ENCODE measurements at places on chromosomes 13 and 19. TPM values are rescaled to one million over a fixed set of nuclear protein-coding genes. Genes with fewer than 3 reads are reported as not detected.
A peak's percentile ranks its signal among the peaks of the same experiment; 100 is the strongest.

PIBF1 gene
- total RNA-seq, result 19.3 TPM

GRCh38 chr13:28601581-28601980, 57.3 kb upstream of the POMP start:
- DNase-seq, result no peak

DNA sequence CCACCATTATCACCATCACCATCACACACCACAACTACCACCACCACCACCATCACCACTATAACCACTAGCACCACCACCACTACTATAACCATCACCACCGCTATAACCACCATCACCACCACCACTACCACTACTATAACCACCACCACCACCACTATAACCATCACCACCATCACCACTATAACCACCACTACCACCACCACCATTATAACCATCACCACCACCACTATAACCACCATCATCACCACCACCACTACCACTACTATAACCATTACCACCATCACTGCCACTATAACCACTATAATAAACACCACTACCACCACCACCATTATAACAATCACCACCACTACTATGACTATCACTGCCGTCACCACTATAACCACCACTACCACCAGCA, 173.2 kb downstream of the DCLK1 start:
- no peak for DNase-seq

DNA sequence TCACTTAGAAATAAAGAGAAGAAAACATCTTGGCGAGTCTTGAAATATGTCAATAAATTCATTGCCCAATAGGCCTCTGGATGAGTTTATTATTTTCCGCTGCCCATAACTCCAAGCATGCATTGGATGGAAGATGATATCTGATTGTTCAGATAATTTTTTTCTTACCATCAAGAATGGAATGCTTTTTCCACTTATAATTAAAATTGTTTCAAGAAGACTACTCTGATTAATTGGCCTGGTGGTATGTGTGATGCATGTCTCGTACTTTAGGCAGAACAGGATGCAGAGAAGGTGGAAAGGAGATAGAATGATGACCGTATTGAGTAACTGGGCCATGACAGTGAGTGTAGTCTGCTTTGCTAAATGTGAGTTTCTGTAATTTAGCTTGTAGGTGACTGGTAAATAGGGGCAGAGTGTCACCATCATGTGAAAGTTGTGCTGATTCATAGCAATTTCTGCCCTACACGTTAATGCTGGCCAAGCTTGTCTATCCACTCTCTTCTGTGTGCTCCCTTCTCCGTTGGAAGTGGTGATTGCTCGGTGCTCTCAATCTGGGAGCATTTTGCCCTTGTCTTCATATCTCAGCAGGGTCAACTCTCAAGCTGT, 13.5 kb upstream of the SPATA13 start:
- peak; percentile 39 for DNase-seq

DNA sequence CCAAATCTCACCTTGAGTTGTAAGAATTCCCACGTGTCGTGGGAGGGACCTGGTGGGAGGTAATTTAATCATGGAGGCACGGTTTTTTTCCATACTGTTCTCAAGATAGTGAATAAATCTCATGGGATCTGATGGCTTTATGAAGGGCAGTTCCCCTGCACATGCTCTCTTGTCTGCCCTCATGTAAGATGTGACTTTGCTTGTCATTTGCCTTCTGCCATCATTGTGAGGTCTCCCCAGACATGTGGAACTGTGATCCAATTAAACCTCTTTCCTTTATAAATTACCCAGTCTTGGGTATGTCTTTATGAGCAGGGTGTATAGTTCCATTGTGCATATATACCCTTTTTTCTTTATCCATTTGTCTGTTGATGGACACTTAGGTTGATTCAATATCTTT, 13.1 kb downstream of the SCEL start:
- DNase-seq, result no peak

DNA sequence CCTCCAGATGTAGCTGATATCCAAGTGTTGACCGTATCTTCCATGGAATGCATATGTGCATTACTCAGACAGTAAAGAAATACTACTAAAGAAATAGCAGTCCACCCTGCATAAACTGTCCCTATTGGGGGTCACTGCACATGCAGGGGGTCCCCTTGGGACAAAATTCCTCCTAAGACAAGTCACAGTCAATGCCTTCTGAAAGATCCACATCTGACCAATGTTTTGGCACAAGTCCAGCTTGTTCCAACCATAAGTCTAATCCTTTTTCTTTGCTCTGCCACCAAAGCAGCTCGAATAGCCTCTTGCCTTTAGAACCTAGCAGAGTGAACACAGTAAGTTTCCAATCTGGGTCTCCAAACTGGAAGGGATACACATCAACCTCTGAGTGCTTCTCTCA, 87.9 kb downstream of the DIAPH3 start:
- DNase-seq, result peak; percentile 4

- DNase-seq, result no peak
These were observed 63.4 kb downstream of the KDM4B start for GRCh38 chr19:5032101-5032967.

DNA sequence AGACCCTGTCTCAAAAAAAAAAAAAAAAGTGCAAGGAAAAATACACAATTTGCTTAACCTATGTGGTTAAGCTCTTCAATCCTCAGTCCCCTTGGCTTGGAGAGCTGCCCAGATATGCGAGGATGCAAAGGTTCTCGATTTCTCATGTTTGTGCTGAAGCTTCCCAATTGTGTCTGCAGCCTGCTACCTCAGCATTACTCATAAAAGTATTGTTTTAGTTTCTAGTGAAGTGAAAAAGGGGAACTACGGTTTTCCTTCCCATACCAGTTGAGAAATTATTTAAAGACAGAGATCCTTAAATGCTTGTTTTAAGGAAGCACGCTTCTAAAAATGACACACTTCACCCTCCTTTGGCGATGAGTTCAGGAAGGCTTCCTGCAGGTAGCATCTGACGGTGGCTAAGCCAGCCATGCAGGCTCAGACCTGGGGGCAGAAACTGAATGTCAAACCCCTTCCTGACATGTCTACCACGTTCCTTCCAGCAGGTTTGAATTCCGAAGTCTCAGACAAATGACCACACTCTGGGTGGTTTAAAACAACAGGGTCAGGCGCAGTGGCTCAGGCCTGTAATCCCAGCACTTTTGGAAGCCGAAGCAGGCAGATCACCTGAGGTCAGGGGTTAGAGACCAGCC, 47.9 kb downstream of the RUBCNL start:
- DNase-seq, result peak; percentile 87

KLK12 gene
- total RNA-seq, result not detected

DNA sequence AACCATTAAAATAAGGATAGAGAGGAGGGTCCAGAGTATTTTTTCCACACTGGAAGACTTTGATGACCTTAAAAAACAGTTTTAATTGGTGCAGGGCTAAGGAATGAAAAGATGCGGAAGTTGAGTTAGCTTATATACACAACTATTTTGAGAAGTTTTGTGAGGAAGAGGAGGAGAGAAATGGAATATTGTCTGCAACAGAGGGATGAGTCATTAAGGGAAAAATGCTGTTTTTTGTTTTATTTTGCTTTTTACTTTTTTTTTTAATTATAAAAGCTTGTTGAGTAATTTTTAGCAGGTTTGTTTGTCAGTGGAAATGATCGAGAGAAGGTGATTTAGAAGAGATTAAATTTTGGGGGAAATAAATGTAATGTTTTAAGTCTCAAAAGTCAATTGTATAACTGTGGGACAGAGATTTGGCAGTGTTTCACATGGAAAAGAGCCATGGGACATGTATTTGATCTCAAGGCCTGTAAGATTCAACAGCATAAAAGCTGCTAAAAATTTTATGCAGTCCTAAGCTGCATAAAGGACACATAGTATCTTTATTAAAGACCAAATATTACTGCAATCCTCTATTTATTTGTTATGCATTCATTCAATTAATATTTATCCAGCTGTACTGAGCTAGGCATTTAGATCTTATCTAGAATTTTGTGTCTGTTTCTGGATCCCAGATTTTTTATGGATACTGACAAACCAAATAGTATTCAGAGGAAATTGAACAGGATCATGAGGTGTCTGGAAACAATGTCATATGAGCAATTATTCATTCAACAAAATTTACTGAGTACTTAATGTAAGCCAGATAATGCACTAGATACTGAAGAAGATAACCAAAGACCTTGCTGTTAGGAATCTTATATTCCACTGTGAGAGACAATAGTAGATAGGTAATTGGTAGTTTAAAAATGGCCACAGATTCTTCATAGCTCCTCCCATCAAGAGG, 72.7 kb downstream of the DNAJC15 start:
- DNase-seq, result no peak

DNA sequence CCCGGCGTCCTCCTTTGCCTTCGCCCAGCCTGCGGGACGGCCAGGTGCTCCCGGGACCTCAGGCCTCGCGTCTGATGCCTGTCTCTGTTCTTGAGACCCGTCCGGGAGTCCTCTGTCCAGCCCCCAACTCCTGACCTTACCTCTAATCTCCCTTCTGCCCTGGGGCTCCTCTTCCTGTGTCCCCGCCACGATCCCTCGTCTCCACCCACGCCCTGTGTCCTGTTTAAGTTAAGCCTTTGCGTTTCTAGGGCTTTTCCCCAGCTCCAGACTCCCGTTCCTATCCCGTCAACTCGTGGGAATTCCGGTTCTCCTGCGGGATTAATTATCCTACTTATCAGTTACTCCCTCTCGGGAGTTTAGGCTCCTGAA, 686 bp downstream of the LENG8 start:
- DNase-seq, result no peak

MAP2K7 gene
- total RNA-seq, result 22.9 TPM

ARHGAP45 gene
- 2.7 TPM for total RNA-seq

ZIK1 gene
- total RNA-seq, result 8.7 TPM

- no peak for DNase-seq
These were observed 30.8 kb downstream of the PIN1 start for GRCh38 chr19:9865732-9866501.
